ENCODE measurements at places on chromosomes 4 and X.

GRCh38 chrX:44898411-44899221 lies 25.6 kb downstream of the KDM6A start:
- peak; percentile 48 for DNase-seq

GRCh38 chr4:122152711-122153226 lies 638 bp downstream of the BLTP1 start:
- DNase-seq = no peak

DNA sequence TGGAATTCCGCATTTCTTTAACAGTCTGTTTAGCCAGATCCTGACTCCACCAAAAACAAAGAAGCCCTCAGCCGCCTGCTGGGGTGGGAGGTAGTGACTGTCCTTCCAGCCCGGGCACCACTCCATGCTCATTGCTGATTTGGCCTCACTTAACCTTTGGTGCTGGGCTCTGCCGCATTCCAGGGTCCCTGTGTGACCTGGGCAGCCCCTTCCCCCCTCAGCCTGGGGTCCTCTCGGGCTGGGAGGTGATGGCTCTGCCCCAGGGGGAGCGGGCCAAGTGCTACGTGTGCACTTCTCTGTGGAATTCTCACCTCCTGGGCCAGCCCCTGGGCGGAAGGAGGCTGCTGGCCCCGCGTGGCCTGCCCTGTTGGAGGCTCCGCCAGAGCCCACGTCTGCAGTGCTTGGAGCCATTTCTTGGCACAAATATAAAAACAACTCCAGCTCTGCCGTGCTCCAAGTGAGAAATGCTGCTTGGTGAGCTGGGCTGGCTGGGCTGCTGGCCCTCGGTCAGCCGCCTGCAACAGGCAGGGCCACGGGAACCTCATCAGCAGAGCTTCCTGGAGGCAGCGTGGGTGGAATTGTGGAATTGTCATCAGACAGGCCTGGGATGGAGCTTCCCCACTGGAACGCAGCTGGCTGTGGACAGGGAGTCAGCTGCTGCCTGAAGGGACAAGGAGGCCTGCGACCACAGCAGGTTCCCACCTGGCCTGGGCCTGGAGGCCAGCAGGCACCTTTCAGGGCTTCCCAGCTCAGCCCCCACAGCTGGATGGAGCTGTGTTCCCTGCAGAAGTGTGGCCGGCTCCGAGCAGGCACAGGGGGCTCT lies 66.0 kb downstream of the TRMT44 start:
- DNase-seq = peak; percentile 88

GRCh38 chr4:139454111-139455045 lies at the start of gene RAB33B:
TSS of gene RAB33B (plus strand) at chr4:139454121. CDS start at chr4:139454196, 75 bp downstream.
- no peak for DNase-seq

- DNase-seq = no peak
Observed at GRCh38 chr4:177267911-177268310, 41.8 kb upstream of the NEIL3 start.

DNA sequence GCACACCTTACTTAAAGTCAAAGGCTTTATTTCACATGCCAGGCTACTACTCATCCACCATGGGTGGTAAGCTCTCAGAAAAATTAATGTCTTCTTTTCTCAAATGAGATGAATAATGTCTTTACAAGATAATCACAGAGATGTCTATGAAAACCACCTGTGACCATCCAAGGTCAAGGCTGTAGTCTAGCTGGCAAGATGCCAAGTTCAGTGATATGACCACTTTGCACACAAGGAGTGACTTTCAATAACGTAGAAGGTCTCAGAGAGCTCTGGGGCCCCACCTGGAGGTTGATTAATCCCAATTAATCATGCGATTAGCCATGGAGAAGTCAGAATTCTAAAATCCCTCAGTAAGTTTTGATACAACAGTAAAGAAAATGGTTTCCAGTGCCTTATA lies 20.5 kb downstream of the ANOS1 start:
- DNase-seq = no peak

DNA sequence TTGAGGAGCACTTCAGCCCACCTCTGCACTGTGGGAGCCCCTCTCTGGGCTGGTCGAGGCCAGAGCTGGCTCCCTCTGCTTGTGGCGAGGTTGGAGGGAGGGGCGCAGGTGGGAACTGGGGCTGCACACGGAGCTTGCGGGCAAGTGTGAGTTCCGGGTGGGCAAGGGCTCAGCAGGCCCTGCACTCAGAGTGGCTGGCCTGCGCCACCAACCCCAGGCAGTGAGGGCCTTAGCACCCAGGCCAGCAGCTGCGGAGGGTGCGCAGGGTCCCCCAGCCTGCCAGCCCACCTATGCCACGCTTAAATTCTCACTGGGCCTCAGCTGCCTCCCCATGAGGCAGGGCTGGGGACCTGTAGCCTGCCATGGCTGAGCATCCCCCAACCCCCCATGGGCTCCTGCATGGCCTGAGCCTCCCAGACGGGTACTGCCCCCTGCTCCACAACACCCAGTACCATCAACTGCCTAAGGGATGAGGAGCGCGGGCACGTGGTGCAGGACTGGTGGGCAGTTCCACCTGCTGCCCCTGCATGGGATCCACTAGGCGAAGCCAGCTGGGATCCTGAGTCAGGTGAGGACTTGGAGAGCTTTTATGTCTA lies 110.9 kb downstream of the SLC39A8 start:
- no peak for DNase-seq

GRCh38 chr4:137129441-137129840 lies 402.9 kb downstream of the PCDH18 start:
- DNase-seq = no peak

DNA sequence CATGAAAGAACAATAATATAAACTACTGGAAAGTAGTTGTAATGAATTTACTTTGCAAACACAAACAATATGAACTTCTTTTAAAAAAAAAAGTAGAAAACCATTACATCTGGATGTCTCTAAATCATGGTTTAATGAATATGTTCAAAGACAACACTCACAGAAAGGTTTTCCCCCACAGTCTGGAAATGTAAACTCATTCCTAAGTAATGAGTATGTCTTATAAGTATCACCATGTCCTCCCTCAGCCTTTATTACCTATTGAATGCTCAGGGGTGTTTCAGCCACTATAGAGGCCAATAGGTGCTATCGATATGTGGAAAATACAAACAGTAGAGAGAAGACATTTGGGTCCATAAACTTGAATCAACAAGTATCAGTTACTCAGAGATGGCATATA lies 186.7 kb downstream of the PALLD start:
- DNase-seq = no peak

GRCh38 chrX:14851526-14851925 lies 21.3 kb downstream of the FANCB start:
- no peak for DNase-seq

DNA sequence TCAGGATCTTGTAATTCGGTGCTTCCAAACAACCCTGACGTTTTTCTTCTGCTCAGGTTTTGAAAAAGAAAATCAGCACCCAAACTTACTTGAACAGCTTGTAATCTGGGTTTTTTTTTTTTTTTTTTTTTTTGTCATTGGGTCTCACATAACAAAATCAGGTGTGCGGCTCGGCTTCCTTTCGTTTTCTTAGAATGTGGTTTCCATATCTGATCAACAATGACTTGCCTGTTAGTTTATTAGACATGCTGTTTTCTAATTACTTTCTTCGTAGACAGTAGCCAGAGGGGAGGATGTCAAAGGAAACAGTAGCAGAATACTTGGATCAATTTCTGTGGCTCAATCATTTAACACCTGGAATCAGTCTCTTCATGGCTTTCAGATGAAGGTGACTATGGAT lies 890 bp upstream of the FREM3 start:
- no peak for DNase-seq

GRCh38 chr4:4541040-4541631 lies 712 bp downstream of the STX18 start:
- no peak for DNase-seq

- no peak for DNase-seq
Observed at GRCh38 chr4:92299152-92299551, 4.6 kb upstream of the GRID2 start.

DNA sequence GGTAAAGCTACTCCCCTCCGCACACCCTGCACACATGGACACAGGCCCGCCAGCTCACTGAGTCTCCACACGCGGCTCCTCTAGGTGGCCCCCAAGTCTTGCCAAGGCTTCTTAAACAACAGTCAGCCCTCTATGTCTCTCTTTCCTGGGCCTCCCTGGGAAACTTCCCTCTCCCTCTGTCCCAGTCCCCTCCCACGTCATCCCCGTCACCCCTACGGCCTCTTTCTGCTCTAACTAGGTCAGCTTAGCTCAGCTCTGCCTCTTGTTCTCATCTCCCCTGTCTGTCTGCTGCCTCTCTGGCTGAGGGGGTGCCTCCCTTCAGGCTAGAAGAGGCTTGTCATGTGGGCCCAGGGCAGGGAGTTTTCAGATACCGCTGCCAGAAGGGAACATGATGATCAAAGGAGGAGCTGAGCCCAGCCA lies 38.8 kb downstream of the SEPTIN6 start:
- peak; percentile 64 for DNase-seq

DNA sequence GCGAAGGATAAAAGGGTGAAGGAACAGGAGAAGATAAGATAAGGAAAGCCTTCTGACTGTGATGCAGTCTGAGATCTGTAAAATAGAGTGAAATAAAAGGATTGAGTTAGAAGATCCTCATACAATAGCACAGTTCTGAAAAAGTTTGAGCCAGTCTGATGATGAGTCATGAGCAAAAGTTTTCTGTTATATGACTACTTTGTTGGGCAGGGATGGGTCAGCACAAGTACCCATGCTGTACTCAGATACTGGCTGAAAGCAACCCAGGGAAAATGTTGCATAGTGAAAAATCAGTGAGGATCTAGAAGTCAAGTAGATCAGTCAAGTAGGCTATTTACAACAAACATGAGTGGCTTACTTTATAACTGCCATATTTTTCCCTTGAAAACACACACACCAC lies 253.5 kb downstream of the PCDH10 start:
- no peak for DNase-seq

- no peak for DNase-seq
Observed at GRCh38 chr4:176927664-176928063, 134.9 kb upstream of the VEGFC start.

DNA sequence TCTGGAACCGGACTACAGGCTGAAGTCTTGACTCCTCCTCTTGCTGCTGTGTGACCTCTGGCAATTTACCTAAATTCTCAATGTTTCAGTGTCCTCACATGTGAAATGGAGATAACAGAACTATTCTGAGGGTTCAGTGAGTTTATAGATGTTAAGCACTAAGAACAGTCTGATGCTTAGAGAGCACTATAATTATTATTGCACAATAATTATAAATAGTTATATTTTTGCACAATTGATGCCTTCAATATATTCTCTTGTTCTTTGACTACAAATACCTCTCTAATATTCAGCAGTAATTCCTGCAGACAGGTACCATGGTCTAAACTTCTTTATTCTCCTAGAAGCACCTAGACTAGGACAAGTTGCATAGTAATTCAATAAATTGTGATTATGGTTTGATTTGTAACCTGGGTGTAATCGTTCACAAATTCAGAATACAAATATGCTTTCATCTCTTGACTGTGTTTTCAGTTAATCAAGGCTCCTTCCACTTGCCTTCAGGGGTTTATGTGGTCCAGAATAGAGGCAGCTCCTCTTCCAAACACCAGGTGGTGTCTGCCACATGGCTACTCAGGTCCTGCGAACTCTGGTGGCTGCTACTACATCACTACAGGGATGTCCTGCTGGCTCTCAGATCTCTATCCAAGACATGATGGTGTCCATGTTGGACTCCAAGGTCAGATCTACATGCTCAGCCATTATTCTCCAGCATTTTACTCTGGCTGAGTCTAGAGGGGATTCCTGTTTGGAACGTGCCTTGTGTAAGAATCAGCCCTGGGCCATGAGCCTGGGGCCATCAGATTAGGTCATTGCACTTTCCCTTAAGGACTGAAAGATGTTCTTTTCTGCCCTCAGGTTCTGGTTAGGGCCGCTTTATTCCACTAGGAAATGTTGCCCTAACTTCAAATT lies 103.4 kb downstream of the QRFPR start:
- DNase-seq = peak; percentile 76
